ENCODE measurements at places on chromosomes 13 and 19.

DNA sequence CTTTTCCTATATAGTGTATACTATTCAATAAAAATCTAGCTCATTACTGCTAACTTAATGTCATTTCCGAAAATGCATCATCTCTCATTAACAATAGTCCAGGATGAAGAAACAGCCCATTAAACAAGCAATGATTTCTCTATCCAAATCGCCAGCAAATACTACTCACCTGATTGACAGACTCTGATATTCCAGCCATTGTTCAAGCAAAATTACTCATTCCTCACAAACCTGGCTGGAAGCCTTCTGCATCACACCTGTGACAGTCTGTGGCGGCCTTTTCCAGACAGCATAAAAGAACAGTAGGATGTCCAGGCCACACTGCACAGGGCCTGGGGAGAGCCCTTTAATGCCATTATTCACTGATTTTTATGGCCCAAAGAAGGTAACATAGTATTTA, 115.9 kb downstream of the ABCC4 start:
- no peaks in the 10 kb centered on the region for H3K27me3 ChIP-seq
- H3K4me3 ChIP-seq, result no peak overlapping the region
- no peak for DNase-seq
- no peaks in the 10 kb centered on the region for H3K36me3 ChIP-seq
- peaks cover 22% of the 10 kb centered on the region for H3K4me1 ChIP-seq

DNA sequence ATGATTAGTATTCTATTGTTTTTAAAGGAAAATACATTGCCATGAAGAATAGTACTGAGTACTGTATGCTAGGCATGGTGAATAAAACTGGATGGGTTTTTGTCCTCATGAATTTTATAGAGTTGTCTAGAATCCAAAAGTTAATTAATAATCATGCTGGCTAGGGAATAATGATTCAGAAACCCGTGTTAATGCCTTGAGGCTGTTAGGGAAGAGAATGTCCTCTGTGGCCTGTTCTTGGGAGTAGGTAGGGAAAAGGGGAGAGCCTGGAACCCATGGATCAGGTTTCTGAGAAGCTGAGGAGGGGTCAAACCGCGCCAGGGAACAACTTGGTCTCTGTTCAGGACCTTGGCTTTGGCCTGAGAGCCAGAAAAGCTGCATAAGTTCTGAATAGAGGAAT, 1376.3 kb upstream of the SLC10A2 start:
- no peak for DNase-seq
- H3K4me3 ChIP-seq, result no peak overlapping the region
- no peaks in the 10 kb centered on the region for H3K4me1 ChIP-seq
- H3K27me3 ChIP-seq, result no peaks in the 10 kb centered on the region
- H3K27ac ChIP-seq, result no peak overlapping the region

DNA sequence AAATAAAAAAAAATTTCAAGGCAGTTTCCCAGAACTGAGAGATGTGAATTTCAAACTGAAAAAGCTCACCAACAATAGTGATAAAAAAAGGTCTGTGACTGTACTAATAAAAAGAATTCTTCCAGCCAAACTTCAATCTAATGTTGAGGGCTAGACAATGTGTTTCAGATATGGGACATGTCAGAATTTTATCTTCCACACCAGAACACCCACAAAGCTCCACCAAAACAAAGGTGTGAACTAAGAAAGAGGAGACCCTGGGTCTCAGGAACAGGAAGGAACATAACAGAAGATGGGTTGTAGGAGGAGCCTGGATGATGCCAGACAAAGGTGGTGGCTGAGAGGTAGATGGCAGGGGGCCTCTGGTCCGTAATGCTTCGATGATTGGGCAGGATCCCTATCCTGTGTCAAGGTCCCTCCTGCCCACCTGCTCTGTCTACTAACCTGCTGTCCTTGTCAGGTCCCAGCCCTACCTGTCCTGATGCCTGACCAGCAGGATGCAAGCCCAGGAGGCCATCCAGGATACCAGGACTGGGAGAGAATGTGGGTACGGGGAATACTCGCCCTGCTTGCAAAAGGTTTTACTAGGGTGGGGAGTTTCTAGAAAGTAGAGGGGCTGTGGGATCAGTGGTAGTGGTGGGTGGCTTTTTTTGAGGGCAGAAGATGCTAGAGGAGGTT, 4.5 kb downstream of the MZF1 start:
- H3K4me1 ChIP-seq, result peaks cover 8% of the 10 kb centered on the region
- H3K27me3 ChIP-seq, result no peaks in the 10 kb centered on the region
- H3K36me3 ChIP-seq, result peaks cover 52% of the 10 kb centered on the region
- no peak overlapping the region for H3K27ac ChIP-seq

DNA sequence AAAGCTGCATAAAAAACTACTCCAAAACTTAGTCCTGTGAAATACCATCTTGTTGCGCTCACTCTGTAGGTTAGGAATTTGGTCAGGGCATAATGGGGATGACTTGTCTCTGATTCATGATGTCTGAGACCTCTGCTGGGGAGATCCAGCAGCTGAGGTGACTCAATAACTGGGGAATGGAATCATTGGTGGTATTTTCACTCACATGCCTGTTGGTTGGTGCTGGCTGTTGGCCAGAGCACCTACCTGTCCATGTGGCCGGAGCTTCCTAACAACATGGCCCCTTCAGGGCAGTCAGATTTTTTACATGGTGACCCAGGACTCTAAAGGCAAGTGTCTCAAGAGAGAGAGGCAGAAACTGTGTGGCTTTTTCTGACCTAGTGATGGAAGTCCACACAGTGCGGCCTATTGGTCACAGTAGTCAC, 7.4 kb upstream of the ESD start:
- H3K27ac ChIP-seq, result no peak overlapping the region
- H3K4me3 ChIP-seq, result no peak overlapping the region
- H3K4me1 ChIP-seq, result no peaks in the 10 kb centered on the region
- H3K27me3 ChIP-seq, result no peaks in the 10 kb centered on the region
- DNase-seq, result no peak

- H3K4me1 ChIP-seq, result peaks cover 5% of the 10 kb centered on the region
- H3K27me3 ChIP-seq, result no peaks in the 10 kb centered on the region
- no peak for DNase-seq
- H3K4me3 ChIP-seq, result no peak overlapping the region
- H3K27ac ChIP-seq, result no peak overlapping the region
- no peaks in the 10 kb centered on the region for H3K36me3 ChIP-seq
Observed at GRCh38 chr13:103931885-103932284, 865.7 kb upstream of the SLC10A2 start.

DNA sequence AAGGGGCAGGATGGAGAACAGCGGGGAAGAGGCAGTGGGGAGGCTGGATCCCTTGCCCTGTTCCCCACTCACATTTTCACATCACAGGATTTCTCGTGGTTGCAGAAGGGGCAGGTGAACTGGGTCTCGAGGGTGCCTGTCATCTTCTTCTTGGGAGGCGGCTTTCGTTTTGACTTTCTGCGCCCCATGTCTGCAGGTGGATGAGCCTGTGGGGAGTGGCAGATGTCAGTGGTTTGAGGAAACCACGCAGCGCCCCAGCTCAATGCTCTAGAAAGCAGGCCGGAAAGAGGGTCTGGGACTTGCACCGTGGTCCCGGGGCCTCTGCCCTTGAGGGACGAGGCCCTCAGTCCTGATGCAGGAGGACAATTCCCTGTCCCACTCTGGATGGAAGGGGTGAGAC, 4.9 kb downstream of the ELOF1 start:
- no peaks in the 10 kb centered on the region for H3K27me3 ChIP-seq
- DNase-seq, result no peak
- H3K4me3 ChIP-seq, result no peak overlapping the region
- H3K27ac ChIP-seq, result no peak overlapping the region

DNA sequence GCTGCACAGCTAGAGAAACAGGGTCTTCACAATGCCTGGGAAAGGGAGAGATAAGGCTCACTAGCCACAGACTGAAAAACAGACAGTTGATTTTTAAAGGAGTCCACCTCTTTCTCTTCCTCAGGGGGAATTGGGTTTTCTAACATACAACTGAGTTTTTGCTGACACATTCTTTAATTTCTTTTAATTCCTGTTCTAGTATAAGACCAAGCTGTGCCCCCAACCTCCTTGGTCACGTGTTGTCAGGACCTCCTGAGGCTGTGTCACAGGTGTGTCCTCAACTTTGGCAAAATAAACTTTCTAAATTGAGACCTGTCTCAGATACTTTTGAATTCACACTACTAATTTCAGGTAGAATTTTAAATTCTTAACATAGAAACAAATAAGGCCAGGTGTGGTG, 12.1 kb upstream of the ZNF492 start:
- peaks cover 22% of the 10 kb centered on the region for H3K27me3 ChIP-seq
- no peaks in the 10 kb centered on the region for H3K4me1 ChIP-seq
- DNase-seq, result no peak
- no peak overlapping the region for H3K27ac ChIP-seq

DNA sequence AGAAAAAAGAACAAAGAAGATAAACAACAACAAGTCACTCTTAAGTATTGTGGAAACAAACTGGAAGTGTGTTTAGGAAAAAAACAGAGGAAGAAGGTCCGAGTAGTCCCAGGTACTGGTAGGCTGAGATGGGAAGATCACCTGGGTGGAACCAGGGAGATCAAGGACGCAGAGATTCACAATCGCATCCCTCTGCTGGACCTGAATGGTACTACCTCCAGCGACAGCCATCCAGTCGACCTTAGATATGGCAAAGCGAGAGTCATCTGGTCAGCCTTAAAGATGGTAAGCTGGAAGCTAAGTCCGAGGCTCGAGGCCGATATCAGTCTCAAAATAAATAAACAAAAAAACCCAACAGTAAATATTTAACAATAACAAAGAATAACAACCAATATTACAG, 44.9 kb upstream of the ZNF91 start:
- H3K4me1 ChIP-seq, result no peaks in the 10 kb centered on the region
- no peak overlapping the region for H3K4me3 ChIP-seq
- no peak for DNase-seq
- no peak overlapping the region for H3K27ac ChIP-seq
- no peaks in the 10 kb centered on the region for H3K27me3 ChIP-seq

- H3K4me1 ChIP-seq, result peaks cover 35% of the 10 kb centered on the region
- no peaks in the 10 kb centered on the region for H3K36me3 ChIP-seq
- peak overlapping the region; percentile 74 for H3K4me3 ChIP-seq
- H3K27me3 ChIP-seq, result peaks cover 3% of the 10 kb centered on the region
Observed at GRCh38 chr19:342801-343421, 1.7 kb downstream of the MIER2 start.

DNA sequence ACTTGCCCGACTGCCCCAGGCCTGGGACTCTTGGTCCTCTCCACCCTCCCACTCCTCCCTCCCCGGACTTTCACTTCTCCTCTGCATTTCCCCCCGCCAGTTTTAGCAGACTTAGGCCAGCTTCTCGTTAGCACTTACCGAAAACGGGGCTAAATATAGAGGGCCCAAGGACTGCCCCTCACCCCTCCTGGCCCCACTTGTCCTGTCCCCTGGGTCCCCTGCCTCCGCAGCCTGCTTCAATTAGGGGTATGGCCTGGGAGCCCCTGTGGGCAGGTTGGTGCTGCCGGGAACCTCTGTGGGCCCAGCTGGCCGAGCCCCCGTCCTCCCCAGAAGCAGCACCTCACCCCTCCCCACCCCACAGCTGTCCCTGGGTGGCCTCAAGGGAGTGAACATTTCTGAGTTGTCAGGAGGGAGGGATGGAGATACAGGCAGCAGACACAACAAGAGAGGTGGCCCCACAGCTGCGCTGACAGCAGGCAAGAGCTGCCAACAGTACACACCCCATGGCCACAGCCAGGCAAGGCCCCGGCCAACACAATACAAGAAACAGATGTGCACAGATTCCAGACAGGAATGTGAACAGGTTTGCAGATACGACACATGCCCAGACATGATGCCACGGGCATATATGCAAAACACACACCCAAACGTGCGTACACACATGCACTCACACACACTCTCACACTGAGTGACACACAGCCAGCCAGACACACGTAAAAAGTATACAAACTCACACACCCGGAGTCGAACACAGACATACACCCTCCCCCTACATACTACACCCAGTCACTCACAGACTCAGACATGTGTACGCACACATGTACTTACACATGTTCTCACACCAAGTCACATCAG, 2.6 kb downstream of the POU2F2 start:
- no peak overlapping the region for H3K27ac ChIP-seq
- peak; percentile 61 for DNase-seq
- H3K4me3 ChIP-seq, result no peak overlapping the region
- H3K27me3 ChIP-seq, result peaks cover 37% of the 10 kb centered on the region
- peaks cover 3% of the 10 kb centered on the region for H3K4me1 ChIP-seq

GRCh38 chr13:71255633-71256032, 611.4 kb downstream of the DACH1 start:
- DNase-seq, result no peak
- no peak overlapping the region for H3K4me3 ChIP-seq
- no peaks in the 10 kb centered on the region for H3K36me3 ChIP-seq

DNA sequence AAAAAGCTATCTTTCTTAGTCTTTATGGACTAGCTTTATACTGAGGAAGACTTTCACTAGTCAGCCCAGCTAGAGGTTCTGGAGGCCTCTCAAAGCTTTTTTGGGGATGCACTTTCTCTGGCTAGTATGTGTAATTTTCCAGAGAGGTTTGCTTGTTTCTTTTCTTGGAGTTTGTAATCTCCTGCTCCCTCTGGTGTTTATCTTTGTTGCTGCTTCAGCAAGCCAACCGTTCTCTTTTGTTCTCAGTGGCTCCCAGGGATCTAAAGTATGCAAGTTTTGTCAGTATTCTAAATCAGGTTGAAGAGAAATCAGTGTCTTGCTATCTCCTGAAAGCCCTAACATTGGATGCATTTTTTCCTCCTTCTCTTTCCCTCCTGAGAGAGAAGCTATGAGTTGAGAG, 121.1 kb upstream of the MYO16 start:
- no peak overlapping the region for H3K27ac ChIP-seq
- no peaks in the 10 kb centered on the region for H3K27me3 ChIP-seq
- H3K36me3 ChIP-seq, result no peaks in the 10 kb centered on the region

DNA sequence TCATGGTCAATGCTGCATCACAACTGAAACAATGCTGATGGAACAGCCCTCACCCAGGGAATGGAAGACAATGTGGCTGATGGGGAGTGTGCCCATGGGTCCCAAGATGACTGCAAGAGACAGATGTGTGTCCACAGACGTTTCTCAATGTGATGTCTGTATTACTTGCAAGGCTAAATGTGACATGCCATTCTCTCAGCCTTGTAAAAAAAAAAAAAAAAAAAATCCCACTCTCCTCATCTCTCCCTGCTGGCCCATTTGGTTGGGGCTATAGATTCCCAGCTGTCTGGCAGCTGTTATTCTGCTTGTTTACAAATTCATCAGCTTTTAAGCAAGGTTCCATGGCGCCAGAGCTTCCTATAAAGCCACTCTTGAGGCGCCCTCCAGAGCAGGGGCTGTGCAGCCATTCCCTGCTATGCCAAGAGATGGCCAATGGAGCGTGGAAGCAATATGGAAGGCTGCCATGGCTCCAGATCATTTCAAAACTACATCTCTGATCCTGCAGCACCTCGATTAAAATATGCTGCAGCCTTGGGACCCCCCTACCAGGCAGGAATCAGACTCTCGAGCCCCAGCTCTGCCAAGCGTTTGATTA, 294.8 kb downstream of the FOXO1 start:
- H3K4me1 ChIP-seq, result no peaks in the 10 kb centered on the region
- H3K27me3 ChIP-seq, result no peaks in the 10 kb centered on the region
- no peaks in the 10 kb centered on the region for H3K36me3 ChIP-seq
- no peak for DNase-seq
- H3K27ac ChIP-seq, result no peak overlapping the region
- H3K4me3 ChIP-seq, result no peak overlapping the region

- H3K4me1 ChIP-seq, result no peaks in the 10 kb centered on the region
- H3K36me3 ChIP-seq, result peaks cover 28% of the 10 kb centered on the region
- no peak overlapping the region for H3K4me3 ChIP-seq
- H3K27me3 ChIP-seq, result no peaks in the 10 kb centered on the region
- DNase-seq, result no peak
- H3K27ac ChIP-seq, result no peak overlapping the region
Observed at GRCh38 chr13:46035066-46035465, 17.5 kb downstream of the ZC3H13 start.

Measured in psoas muscle (tissue), 8 donors.